Stimulated activated CD4-positive, alpha-beta T cell treated with anti-CD3 and anti-CD28 coated beads, Interleukin-1b, Interleukin-23, amount 100 ng/mL, for 1 hour (primary cell): ENCODE measurements at places on chromosomes 2 and 18.

DNA sequence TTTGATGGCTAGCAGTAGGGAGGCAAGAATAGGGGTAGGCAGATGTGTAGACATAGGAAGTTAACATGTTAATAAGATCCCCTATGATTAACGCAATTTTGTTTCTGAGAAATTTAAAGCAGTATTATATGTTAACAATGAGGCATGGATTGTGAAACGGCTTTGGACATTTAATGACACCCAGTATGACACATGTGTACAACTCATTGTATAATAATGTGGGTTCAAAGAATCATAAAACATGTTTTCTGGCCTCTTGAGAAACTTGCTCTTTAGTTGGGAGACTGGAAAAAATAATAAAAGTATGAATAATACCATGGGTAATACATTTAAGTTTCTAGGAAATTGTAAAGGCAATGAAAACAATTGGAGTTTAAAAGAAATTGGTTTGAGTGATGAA is 332.1 kb upstream of the CDH20 start:
- no peak for DNase-seq

DNA sequence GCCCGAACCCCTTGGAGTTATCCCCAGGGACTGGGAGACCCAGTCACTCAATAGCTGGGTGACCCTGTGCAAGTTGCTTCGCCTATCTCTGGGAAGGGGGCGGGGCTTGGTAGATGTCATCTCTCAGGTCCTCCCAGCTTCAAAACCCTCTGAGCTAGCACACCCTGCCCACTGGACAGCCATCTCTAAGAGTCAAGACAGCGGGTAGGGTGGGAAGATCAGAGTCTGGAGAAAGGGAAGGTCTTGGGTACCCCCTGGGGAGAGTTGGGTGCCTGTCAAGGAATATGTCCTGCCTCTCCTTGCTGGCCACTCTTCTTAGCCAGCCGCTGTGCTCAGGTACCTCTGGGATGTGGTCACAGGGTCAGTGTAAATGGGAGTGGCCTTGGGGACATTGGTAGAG is 8.0 kb downstream of the GLI2 start:
- DNase-seq = no peak

GRCh38 chr2:175167076-175167791 is 769 bp downstream of the ATF2 start:
- DNase-seq = no peak

- no peak for DNase-seq
Observed at GRCh38 chr18:57859314-57859713, 56.2 kb upstream of the ATP8B1 start.

DNA sequence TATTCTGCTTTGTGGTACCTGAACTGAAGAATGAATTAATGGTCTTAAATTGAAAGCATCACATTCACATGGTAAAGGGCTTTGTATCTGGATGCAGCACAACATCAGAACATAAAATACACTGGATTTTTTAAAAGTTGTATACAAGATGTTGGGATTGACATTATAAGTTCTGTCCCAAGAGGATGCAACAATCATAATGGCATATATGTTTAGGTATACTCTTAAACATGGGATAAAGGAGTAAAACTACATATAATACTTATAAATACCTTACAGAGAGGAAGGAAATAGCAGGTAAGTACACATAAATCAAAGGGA is 171.9 kb downstream of the THADA start:
- no peak for DNase-seq

DNA sequence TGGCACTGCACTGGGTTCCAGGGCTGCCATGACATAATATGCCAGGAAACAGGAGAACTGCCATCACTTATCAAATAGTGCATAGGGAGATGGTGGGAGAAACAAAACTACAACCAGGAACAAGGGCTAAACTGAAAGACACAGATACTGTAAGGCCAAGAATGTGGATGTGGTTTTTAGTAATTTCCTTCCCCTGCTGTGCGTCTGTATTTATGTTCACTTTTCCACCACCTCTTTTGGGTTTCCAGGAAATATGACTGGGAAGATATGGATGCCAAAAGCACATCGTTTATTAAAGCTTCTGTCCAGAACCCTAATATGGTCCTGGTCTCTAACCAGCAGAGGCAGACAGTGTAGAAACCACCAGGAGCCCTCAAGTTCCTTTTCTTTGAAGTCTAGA is 759.7 kb upstream of the FANCL start:
- DNase-seq = no peak

DNA sequence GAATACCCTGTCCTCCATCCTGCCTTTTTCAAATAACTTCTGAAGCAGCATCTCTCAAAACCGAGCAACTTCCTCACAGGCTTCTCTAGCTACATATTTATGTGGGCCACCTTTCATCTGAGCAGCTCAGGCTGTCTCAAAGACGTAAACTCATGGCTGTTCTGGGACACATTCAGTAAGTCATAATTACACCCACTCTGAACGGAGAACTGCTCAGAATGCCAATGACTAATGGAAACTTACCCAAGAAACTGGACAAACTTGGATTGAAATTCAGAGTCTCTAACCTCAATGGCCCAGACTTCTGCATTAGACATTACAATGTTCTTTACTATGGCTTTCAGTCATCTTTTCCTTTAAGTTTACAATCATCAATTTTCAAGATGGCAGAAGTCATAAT is 145.2 kb downstream of the RAD51AP2 start:
- no peak for DNase-seq

DNA sequence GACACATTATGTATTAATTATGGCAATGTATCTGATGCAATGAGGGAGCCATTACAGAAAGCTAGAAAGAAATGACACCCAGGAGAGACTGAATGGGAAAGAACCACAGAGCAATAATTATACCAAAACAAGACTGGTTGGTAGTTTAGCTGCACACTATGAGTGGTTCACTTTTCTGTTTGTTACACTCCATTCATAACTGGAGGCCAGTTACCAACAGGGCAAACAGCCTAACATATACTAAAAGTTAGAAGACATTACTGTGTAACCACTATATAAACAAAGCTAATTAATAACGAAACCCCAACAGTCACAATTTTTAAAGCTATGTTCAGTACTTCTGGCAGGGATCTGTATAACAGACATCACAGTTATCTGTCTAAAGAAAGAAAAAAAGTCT is 49.4 kb downstream of the NBAS start:
- DNase-seq = no peak

DNA sequence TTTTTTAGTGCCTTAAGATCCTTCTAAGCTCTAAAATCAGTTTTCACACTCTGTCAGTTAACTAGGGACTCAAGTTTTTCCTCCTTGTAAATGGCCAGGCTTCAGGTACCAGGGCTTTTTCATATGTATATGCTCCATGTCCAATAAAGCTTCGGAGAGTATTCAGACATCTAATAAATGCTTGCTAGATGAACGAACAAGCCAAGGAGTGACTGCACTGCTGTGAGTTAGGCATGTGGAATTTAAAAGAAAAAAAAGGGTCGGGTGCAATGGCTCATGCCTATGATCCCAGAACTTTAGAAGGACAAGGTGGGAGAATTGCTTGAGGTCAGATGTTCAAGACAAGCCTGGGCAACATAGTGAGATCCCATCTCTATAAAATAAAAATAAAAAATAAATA is 81.9 kb downstream of the CDH2 start:
- no peak for DNase-seq

DNA sequence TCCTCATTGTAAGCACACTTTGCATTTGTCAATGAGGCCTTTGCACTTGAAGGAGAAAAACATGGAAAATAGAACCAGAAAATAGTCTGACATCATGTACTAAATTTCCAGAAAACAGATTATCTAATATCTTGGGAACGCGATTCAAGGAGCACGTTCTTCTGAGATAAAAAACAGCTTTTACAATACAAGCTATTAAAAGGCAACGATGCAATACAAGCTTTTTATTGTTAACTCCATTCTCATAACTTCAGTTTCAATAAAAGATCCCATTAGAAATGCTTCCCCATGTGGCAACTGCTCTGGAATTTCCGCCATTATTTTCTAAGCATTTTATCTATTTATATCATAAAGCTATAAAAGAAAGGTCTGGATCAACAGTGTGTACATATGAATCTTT is 40.3 kb downstream of the NRXN1 start:
- no peak for DNase-seq

GRCh38 chr2:10864251-10864650 is 47.5 kb upstream of the KCNF1 start:
- DNase-seq = no peak

- no peak for DNase-seq
Observed at GRCh38 chr2:237222178-237222577, 136.5 kb downstream of the COPS8 start.

DNA sequence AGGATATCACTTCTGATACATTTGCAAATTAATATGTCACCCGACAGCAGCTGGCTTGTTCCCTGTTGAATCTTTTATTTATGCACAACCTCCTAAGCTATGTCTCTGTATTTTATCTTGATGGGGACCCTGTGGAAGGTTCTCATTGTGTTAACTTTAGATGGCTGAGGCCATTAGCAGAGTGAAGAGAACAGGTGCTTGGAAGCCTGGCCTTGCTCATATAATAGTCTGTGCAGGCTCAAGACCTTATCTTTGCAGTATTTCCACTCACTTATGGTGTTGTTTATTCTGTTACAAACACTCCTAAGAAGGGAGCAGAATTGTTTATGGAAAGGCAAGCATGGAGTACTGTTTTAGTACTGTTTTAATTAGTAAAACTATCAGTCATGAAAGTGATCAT is 107.6 kb downstream of the SETBP1 start:
- DNase-seq = no peak

DNA sequence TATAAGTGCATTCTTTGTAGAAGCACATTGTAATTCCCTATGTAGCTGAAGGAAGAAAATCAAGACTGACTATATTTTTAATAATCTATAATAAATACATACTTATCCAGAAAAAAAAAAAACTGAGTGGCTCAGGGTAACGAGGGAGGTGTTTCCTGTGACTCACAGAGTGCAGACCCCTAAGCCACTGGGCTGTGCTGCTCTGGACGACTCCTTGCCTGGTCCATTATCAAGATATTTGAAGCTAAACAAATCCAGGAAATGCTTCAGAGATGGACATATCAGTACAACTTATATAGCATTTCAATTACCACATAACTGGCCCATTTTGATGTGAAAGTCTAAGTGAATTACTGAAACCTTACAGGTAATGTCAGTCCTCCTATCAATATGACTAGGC is 80.6 kb downstream of the PIGN start:
- no peak for DNase-seq

GRCh38 chr2:128549646-128550260 is 231.1 kb upstream of the HS6ST1 start:
- DNase-seq = no peak

- no peak for DNase-seq
Observed at GRCh38 chr2:86764661-86765309, 25.9 kb downstream of the CD8A start.

DNA sequence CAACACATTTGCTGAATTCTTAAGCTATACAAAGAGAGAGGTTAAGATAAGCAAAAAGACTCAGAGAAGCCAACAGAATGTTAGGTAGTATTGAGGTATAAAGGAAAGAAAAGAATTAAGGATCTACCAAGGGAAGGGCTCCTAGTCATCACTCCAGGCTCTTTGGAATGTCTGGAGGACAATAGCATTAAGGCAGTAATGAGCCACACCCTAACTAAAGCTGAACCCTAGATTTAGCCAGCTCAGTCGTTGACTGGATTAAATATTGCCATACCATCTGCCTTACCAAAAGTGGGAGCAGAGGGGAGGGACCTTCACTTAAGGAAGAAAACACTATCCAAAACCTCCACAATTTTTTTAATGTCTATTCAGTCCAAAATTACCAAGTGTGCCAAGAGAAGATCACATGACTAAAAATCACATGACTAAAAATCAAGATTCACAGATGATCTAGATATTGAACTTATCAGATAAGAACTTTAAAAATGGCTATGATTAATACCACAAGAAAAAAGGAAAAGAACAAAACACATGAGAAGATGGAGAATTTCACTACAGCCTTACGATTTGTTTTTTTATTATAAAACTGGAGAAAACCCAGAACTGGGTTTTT is 59.7 kb downstream of the EXOC6B start:
- no peak for DNase-seq

DNA sequence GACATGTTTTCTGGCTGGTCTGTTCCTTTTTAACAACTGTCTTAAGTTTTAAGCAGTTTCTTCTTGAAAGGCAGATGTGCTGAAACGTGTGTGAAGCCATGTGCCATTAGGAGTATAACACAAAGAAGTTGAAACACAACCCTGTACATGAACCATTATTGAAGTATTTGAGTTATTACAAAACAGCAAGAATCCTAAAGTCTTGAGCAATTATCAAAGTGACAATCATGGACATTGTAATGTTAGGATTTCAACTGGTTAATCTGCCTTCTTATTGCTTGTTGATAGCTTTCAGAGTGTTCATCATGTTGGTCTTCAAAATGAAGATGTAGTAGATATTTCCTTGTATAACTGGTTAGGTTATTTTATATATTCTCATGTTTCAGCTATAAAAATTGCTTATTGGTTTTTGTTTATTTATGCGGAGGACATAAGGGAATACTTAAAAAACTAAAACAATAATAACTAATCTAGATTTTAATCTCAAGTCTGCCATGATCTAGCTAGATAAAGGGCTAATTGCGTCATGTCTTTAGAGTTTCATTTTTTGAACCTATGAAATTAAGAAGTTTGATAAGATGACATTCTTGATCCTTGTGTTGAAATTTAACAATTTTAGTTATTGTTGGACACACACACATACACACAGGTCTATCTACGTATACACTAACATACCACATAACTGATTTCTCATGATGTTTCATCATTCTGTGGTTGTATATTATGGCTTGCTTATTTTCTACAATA is 21.1 kb downstream of the PPP1R1C start:
- no peak for DNase-seq
